NCI-H1694 (cell line): ENCODE measurements at places on chromosomes 13 and 19.
A peak's percentile ranks its signal among the peaks of the same experiment; 100 is the strongest.

GRCh38 chr19:19490214-19490968 lies 25.0 kb downstream of the TSSK6 start:
- peak; percentile 71 for DNase-seq

- no peak for DNase-seq
These were observed 14.4 kb downstream of the IQCN start for GRCh38 chr19:18259893-18260292.

- no peak for DNase-seq
These were observed 76.8 kb upstream of the LRCH1 start for GRCh38 chr13:46476174-46476573.

- no peak for DNase-seq
These were observed 332 bp downstream of the IRGQ start for GRCh38 chr19:43595605-43595998.

GRCh38 chr13:50709058-50709457 lies 134.4 kb downstream of the DLEU7 start:
- no peak for DNase-seq

GRCh38 chr13:88112526-88112925 lies 441.4 kb downstream of the SLITRK5 start:
- no peak for DNase-seq

DNA sequence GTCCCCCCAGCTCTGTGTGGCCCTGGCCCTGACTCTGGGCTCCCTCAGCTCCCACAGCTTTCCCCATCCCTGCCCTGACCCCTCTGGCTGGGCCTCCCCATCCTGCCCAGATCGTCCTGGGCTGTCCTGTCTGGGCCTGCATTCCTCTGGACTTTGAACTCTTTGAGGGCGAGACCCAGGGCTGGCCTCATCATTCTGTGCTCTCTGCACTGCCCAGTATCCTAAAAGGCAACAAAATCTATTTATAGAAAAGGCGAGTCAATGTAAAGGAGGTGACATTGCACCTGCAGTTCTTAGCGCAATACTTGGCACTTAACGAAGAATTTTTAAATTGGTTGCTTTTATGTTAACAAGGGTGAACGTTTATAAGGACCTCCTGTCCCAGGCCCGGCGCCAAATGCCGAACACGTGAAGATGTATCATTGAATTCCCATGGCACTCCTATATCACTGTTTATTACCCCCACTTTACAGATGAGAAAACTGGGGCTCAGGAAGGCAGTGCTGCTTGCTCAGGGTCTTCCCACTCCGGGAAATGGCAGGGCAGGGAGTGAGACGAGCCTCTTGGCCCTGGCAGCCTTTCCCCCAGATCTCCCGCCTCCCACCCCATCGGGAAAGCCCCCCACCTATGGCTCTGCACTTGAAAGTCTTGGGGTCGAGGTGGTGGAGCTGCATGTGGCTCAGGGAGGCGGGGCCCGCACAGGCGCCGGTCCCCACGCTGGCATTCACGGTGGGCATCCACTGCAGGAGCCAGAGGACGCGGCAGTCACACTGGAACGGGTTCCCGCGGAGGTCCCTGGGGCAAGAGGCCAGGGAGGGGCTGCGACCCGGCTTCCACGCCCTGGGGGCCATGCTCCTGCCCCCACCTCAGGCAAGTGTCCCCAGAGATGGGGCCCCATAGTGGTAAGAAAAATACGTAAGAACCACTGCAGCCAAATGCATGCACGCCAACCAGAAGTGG lies 3.8 kb downstream of the LGI4 start:
- DNase-seq, result no peak

- no peak for DNase-seq
These were observed 22.5 kb downstream of the SAFB start for GRCh38 chr19:5645409-5645808.

DNA sequence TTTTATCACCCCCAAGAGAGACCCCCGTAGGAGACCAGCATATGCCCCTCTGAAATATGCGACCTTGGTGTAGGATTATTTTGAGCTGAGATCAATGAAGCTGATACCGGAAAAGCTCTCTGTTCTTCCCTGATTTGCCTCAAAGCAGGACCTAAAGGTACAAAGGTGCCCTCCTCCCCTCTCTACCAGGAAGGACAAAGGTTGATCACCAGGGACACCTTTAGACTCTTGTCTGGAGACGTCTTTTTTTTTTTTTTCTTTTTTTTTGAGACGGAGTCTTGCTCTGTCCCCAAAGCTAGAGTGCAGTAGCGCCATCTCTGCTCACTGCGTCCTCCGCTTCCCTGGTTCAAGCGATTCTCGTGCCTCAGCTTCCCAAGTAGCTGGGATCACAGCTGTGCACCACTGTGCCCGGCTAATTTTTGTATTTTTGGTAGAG lies 792 bp upstream of the PEX11G start:
- no peak for DNase-seq

- DNase-seq, result no peak
These were observed 6.3 kb downstream of the CACTIN start for GRCh38 chr19:3620145-3620816.

DNA sequence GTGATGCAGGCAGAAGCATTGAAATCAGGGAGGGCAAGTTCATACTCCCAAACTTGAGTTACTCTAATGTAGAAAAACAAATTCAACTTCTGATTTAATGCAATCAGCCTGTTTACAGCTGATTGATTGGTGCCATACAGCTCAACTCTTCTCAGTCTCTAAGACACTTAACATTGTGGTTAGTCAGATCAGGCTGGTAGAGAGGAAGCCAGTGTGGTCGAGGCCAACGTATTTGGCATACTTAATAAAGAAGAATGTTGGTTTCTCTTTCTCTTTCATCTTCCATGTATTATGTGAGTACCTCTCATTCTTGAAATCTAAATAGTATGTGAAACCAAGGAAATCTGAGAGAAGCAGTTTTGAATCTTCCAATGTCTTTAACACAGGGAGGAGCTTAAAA lies 255.0 kb upstream of the SLITRK1 start:
- no peak for DNase-seq

DNA sequence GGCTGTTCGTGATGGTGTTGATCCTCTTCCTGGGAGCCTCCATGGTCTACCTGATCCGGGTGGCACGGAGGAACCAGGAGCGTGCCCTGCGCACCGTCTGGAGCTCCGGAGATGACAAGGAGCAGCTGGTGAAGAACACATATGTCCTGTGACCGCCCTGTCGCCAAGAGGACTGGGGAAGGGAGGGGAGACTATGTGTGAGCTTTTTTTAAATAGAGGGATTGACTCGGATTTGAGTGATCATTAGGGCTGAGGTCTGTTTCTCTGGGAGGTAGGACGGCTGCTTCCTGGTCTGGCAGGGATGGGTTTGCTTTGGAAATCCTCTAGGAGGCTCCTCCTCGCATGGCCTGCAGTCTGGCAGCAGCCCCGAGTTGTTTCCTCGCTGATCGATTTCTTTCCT lies 12.2 kb upstream of the C19orf33 start:
- DNase-seq, result no peak

DNA sequence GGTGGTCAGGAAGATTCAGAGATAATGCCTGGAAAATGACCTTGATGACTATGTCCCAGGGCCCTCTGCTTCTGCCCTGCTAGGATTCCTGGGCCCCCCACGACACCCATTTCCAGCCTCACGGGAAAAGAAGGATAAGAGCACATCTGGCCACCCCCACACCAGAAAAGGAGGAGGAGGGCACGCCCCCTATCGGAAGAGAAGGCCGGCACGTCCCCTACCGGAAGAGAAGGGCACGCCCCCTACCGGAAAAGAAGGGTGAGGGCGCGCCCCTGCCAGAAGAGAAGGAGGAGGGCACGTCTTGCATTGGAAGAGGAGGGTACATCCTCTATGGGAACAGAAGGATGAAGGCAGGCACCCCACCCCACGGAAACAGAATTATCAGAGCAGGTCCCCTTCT lies 84.3 kb downstream of the IER2 start:
- DNase-seq, result peak; percentile 22

- DNase-seq, result no peak
These were observed 1.7 kb downstream of the TBXA2R start for GRCh38 chr19:3604987-3605343.
